Adipocyte (in vitro differentiated cells): ENCODE measurements at places on chromosomes 5 and 9.

GRCh38 chr5:136332223-136333015 is 32.9 kb downstream of the TRPC7 start:
- no peak for DNase-seq

GRCh38 chr9:32551276-32552051 is 663 bp upstream of the SMIM27 start:
- peak; percentile 63 for DNase-seq

DNA sequence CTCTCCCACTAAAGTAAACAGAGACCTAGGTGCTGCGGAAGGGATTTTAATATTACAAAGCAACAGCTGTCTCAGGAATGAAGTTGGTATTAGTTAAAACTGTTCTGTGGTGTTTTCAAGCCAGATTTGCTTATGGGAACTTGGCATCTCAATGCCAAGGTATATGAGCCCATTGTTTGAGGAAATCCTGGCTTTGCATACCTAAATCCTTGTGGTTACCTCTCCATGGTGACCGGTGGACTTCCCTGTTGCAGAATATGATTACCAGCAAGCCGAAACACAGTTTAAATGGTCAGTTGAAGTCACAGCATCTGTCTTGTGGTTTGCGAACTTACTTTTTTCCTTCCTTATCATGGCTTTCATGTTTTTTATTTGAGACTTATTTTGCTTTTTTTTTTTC is 62.3 kb upstream of the TXNDC8 start:
- DNase-seq: no peak

DNA sequence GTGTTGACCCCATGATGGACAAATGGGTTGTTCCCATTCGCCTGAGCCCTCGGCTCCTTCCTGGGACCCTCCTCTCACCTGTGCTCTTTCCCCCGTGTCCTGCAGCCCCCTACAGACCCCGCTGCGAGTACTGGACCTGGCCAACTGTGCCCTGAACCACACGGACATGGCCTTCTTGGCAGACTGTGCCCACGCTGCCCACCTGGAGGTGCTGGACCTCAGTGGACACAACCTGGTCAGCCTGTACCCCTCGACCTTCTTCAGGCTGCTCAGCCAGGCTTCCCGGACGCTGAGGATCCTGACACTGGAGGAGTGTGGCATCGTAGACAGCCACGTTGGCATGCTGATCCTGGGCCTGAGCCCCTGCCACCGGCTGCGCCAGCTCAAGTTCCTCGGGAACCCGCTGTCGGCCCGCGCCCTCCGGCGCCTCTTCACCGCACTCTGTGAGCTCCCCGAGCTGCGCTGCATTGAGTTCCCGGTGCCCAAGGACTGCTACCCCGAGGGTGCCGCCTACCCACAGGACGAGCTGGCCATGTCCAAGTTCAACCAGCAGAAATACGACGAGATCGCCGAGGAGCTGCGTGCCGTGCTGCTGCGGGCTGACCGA is 3.4 kb downstream of the LRRC14B start:
- no peak for DNase-seq

DNA sequence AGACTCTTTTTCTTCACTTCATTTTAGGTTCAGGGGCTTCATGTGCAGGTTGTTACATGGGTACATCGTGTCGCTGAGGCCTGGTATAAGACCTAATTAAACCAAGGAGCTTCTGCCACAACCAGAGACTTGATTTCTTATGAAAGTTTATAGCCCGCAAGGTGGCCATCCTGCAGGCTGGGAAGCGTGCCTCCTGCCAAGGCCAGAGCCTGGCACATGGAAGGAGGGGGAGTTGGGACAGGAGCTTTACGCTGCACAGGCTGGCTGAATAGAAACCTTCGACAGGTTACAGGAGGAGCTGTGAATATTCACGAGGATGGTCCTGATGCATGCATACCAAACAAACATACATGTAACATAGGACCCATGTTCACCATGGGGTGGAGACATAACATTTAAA is 50.1 kb upstream of the SIMC1 start:
- no peak for DNase-seq

DNA sequence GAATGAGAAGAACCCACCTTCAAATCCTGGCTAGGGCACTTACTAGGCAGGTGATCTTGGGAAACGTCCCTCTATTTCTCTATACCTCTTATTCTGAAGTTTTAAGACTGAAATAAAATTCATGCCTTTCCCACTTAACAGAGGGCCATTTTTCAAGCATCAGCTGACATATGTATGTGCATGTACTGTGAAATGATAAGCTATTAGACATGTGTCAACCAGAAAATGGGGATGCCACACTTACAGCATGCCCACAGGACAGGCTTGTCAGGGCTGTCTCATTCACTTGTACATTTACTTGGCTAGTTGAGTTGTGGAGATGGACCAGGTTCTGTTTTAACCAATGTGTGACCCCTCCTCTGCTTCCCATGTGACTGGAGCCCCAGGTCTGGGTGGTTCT is 78.5 kb downstream of the C9orf152 start:
- no peak for DNase-seq

DNA sequence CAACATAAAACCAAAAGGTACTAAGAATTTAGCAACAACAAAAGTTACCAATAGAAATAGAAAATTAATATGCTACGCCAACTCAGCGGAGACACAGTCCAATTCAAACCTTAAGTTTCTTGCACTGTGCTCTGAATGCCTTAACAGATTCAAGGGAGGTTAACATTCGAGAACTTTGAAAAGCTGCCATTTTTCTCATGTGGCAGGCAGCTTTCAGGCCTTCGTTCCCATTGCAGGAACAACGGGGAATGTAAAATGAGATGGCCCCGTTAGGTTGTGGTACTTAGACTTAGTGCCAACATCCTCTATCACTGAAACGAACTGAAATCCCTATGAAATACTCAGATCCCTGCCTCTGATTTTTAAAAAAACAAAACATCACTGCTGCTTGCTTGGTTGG is 22.4 kb downstream of the FNBP1 start:
- DNase-seq: no peak

DNA sequence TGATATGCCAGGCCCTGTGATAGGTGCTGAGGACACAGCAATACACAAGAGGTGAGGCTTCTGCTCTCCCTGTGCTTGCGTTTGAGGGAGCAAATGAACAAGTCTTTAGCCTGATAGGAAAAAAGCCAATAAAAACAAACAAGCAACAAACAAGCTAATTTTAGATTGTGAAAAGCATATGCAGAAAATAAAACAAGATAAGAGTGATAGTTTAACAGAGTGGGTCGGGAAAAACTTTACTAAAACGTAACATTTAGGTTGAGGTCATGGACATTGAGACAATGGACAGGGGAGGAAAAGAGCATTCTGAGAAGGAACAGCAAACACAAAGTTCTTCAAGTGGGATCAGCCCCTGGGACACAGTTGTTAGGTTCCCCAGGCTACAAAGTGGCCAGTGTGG is 4.3 kb downstream of the SMIM3 start:
- no peak for DNase-seq

DNA sequence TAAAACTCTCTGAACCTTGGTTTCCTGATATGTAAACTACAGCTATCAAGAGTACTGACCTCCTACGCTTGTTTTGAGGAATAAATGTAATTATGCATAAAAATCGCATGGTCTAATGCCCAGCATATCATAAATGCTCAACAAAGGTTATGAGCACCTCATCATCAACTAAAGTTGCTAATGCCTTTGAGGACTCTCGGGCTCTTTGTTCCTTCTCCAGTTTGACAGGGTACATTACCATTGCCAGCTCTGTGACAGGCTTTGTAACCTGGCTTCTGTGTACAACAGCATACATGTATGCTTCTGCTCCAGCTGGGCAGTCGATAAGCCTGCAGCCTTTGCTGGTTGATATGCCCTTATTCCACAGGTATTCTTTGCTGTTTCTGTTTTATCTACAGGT is 95.2 kb downstream of the C9orf152 start:
- no peak for DNase-seq

DNA sequence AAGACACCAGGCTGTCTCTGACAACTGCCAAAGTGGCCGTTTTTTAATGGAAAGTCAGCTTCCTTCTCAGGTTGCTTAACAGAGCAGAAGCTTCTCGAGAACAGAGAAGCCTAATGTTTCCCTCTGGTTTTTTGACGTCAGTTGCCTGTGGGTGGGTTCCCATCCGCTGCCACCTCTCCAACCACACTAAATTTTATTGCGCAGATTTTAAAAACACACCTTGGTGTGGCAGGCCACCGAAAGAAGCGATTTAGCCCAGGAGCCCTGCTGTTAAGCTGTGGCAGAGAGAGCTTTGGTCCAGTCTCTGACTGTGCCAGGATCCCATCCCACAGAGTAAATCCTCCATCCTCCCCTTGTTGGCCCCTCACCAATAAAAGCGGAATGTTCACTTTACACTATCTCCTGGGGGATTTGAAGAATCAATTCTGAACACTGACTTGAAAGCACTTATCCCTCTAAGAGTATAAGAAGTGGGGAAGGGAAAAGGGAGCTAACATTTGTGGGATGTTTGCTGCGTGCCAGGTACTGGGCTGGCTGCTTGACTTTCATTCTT is 181.6 kb downstream of the AOPEP start:
- no peak for DNase-seq

DNA sequence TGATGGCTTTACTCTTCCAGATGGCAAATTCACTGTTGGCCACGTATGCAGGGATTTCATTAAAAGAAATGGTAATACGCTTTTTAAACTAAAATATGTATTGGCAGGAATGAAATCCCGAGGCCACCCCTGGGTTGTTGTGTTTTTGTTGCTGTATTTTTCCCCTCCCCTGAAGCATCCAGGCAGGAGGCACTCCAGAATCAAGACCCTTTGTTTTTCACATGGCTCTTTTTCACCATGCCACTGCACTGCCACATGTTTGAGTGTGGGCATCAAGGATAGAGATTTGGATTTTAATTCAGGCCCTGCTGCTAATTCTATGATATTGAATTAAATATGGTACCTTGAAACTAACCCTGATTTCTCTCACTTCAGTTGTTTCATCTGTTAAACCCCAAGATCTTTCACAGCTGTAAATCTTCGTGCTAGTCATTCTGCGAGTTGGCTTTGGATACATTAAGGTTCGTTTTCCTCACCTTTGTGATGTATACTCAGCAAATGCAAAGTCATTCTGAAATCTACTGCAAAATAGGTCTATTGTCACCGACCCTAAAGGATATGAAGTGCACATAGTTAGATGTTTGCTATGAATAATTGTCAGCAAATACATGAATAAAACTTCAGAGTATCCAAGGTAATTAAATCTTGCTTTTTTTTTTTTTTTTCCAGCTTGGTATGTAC is 533.4 kb downstream of the PTPRD start:
- no peak for DNase-seq
